Smooth muscle cell of the pulmonary artery (primary cell): ENCODE measurements at places on chromosomes 12 and 14. TPM values are rescaled to one million over a fixed set of nuclear protein-coding genes. Genes with fewer than 3 reads are reported as not detected.

The GSC gene
- total RNA-seq: 0.46 TPM in 1 of 2 replicates, not detected in the other

The SRRM4 gene
- total RNA-seq: not detected in 2 replicates

The DNAJC22 gene
- 0.20 and 2.1 TPM in 2 replicates for total RNA-seq

The PACS2 gene
- 56.4 and 101 TPM in 2 replicates for total RNA-seq

The EML5 gene
- 0.13 and 0.20 TPM in 2 replicates for total RNA-seq

The ABCD2 gene
- total RNA-seq: under 0.01 TPM in 2 replicates

The IFI27L2 gene
- 77.0 and 98.4 TPM in 2 replicates for total RNA-seq

The IL31 gene
- not detected in 2 replicates for total RNA-seq

The LRRC43 gene
- total RNA-seq: 0.83 and 1.2 TPM in 2 replicates

The SYT1 gene
- total RNA-seq: 2.0 and 25.2 TPM in 2 replicates

The NID2 gene
- 183 and 734 TPM in 2 replicates for total RNA-seq

The MAP3K9 gene
- under 0.01 and 0.07 TPM in 2 replicates for total RNA-seq

The KRT4 gene
- total RNA-seq: not detected in 2 replicates

The CRIP2 gene
- 89.3 and 154 TPM in 2 replicates for total RNA-seq

The IL23A gene
- not detected in 2 replicates for total RNA-seq

The CABP1 gene
- 1.6 and 21.4 TPM in 2 replicates for total RNA-seq

The MYO1H gene
- not detected in 2 replicates for total RNA-seq

The TSPAN9 gene
- 63.0 and 87.8 TPM in 2 replicates for total RNA-seq

The ADAMTS20 gene
- not detected in 2 replicates for total RNA-seq

The SLC10A1 gene
- not detected in 2 replicates for total RNA-seq

The DHRS2 gene
- not detected in 2 replicates for total RNA-seq

The PMEL gene
- total RNA-seq: 0.65 and 0.76 TPM in 2 replicates

The GARIN6 gene
- total RNA-seq: not detected in 2 replicates

The LRP1 gene
- 1,272 and 1,561 TPM in 2 replicates for total RNA-seq

The IQSEC3 gene
- 0.07 and 0.17 TPM in 2 replicates for total RNA-seq
